ENCODE measurements at places on chromosomes 7 and 10. TPM values are rescaled to one million over a fixed set of nuclear protein-coding genes. Genes with fewer than 3 reads are reported as not detected.

The NANOS1 gene
- total RNA-seq, result 2.2 TPM

The OGDHL gene
- 89.3 TPM for total RNA-seq

The TSPAN15 gene
- total RNA-seq, result 22.3 TPM

The PSMC2 gene
- 79.5 TPM for total RNA-seq

The FGL2 gene
- total RNA-seq, result 3.9 TPM

The GBX1 gene
- not detected for total RNA-seq

The ADGRA1 gene
- 33.0 TPM for total RNA-seq

The CPSF4 gene
- 47.6 TPM for total RNA-seq

The GPR15LG gene
- total RNA-seq, result not detected

The ENKUR gene
- 6.4 TPM for total RNA-seq

The CPN1 gene
- total RNA-seq, result not detected

The MRLN gene
- total RNA-seq, result not detected

The CASP2 gene
- 18.3 TPM for total RNA-seq

The SLC26A5 gene
- 0.42 TPM for total RNA-seq

The NPC1L1 gene
- 1.0 TPM for total RNA-seq

DNA sequence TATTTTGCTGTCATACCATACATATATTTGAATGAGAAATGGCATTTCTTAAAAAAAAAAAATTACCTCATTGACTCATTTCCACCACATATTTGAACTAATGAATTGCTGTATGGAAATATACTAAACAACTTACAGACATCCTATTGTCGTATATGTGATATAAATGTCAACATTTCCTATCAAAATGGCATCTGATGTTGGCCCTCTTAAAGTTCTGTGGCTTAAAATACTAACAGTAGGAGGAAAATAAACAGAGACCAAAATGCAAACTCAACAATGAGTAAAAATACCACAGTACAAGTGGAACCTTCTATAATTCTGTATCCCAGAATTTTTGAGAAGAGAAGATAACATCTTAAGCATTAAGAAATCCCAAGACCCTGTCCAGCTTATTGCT lies 405.6 kb upstream of the GALNT17 start:
- DNase-seq, result no peak

- DNase-seq, result peak; percentile 72
Measured at GRCh38 chr10:124521429-124521871, 59.8 kb downstream of the LHPP start.

GRCh38 chr10:3959370-3960325 lies 174.6 kb upstream of the KLF6 start:
- DNase-seq, result no peak

- DNase-seq, result no peak
Measured at GRCh38 chr7:37218956-37219355, 229.7 kb downstream of the ELMO1 start.

GRCh38 chr10:132162021-132162531 lies 24.7 kb upstream of the DPYSL4 start:
- no peak for DNase-seq

GRCh38 chr10:21078410-21079329 lies 181.6 kb upstream of the NEBL start:
- peak; percentile 63 for DNase-seq

GRCh38 chr7:128036226-128036940 lies 5.1 kb upstream of the LRRC4 start:
- DNase-seq, result no peak

DNA sequence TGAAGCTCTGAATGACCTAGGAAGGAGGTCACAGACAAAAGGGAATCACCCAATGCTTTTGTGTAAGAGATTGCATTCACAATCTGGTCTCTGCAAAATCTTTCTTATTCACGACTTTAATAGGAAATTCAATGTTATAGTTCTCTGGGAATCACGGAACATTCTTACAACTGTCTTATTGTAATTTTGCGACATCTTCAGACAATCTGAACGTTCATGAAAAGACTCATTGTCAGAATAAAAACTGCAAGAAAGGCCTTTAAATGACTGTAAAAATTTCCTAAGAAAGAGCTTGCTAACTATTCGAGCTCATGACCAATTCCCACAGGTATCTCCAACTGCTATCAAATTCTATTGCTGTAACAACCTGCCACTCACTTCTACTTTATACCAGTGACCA lies 130.7 kb downstream of the DGKI start:
- no peak for DNase-seq

DNA sequence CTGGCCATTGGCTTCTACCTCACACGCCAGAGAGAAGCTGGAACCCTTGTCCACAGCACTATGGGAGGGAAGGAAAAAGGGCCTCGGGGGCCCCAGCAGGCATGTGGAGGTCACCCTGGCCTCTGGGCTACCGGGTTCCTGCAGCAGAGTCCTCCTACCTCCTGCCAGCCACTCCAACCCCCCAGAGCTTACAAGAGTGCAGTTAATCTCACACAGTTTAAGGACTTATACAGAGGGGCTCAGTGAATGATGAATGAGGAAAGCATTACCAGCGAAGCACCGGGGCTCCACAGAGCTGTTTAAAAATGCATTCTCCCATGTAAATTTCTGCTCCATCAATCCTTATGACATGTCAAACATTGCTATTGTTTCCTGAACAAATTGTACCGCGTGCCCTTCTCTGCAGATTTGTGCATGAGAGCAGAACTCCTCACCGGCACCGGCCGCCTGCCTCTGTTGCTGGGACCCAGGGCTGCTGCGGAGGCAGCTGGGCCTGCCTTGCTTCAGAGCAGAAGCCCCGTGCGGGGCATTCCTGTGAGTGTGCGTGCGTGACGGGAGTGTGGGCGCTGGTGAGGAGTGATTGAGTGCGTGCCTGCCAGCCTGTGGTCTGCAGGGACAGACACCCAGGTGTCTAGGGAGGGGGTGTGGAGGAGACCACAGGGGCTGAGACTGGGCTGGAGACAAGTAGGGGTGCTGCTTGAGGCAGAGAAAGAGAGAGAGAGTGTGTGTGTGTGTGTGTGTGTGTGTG lies 52.8 kb downstream of the C10orf105 start:
- no peak for DNase-seq

GRCh38 chr10:78747401-78748234 lies 321.1 kb upstream of the ZMIZ1 start:
- DNase-seq, result no peak

DNA sequence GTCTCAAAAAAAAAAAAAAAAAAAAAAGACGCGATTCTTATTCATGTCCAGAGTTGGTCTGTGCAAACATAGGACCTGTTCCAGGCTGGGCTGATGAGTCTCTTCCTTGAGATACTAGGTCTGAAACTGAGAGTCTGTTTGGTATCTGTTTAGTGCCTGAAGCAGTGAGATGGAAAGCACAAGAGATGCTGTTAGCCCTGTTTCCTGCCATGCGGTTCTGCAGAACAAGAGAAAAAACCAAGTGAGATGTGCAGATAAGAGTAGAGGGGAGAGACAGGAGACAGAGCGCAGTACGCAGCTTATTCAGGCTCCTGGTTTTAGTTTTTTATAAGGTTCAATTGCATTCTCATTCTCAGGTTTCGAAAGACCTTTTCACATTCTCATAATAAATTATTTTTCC lies 85.8 kb upstream of the PRKCQ start:
- no peak for DNase-seq

DNA sequence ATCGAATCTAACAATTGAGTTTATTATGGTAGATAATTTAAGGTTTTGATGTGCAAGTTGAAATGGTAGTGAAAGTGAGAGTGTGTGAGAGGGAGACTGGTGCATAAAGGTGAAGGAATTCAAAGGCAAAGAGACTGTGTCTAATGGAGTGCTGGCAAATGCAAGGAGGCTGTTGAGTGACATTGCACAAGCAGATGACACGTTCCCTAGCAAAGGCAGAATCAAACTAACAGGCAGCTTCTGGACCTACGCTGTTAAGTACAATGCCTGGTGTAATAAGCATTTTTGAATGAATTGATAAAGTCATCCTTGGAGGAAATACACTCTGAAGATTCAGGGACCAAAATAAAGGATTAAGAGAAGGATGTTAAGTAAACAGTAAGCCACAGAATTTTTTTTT lies 11.7 kb upstream of the GPR141 start:
- DNase-seq, result no peak

DNA sequence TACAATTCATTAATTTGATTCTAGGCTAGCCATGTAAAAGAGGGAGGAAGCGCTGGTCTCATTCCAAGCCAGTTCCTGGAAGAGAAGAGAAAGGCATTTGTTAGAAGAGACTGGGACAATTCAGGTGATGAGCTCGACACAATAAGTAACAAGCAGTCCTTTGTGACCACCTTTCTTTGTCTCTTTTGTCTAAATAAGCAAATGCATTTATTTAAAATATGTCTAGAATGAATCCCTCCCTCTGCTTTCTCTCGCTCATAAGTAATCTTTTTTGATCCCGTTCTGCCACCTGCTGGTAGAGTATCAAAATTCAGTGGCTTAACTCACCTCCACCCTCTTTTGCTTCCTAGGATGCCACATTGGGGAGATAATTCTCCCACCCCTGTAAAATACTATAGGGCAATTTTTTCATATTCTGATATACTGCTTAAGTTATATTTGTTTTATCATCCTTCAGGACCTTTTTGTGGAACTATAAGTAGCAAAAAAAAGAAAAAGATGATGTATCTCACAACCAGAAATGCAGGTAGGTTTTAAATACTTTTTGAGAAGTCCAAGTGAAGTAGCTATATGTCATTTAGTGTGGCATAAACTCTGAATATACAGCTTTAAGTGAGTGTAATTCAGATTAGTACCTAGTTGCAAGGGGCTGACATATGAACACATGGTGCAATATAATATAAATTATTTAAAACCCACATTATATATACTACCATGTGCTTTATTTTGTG lies 91.5 kb downstream of the GSDME start:
- no peak for DNase-seq

- DNase-seq, result no peak
Measured at GRCh38 chr7:21568762-21569161, 25.9 kb downstream of the DNAH11 start.

DNA sequence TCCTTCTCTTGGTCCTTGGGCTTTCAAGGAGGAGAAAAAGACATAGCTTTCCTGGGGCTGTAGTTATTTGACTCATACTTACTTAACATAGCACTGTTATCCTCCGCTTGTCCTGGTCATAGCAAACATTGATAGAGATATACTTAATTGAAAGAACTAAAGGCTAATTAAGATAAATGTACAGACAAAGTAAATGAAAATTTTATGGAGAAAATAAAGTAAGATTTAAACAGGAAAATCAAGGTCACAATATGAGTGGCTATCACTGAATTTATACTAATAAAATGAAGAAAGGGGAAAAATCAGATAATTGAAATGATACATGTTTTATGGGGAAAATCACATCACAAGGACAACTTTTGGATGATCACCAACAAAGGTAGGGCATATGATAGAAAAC lies 849.7 kb downstream of the GRM8 start:
- DNase-seq, result no peak

GRCh38 chr10:13092291-13093102 lies 7.5 kb upstream of the OPTN start:
- no peak for DNase-seq

- no peak for DNase-seq
Measured at GRCh38 chr10:12025591-12025990, 17.0 kb downstream of the UPF2 start.

DNA sequence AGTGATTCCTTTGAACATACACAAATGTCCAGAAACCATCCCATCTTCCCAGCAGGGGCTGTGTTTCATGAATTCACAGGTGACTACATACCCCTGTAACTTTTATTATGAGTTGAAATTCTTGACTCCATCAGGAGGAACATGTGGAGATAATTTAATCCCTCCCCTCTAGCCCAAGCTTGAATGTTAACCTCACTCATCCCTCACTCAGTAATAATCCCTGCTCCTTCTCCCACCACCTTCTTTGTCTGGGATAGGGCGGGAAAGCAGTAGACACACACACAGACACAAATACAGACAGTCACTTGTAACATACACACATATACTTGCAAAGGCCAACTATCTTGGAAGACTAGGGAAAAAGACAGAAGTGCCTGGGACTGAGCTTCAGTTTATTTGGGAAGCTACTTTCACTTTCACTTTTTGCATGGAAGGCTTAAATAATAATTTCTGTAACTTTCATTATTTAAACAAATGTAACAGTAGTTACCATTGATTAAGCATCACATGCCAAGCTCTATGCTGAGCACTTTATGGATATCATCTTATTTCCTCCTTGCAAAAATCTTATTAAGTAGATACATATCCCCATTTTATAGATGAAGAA lies 7.3 kb downstream of the AASS start:
- DNase-seq, result no peak

DNA sequence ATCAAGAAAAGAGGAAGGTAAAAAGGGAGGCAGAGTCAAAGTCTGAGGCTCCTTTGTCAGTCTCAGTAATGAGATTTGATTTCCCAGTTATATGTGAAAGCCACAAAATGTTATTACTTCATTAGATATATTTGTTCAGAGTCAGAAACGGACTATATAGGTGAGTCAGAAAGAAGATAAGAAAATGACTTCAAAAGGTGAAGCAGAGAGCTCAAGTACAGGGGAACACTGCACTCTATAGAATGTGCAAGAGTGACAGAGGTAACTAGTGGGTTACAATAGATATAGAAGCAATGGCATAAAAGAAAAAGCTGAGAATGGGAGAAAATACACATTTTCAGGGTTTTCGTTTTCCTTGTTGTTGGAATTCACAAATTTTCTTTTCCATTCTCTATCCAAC lies 43.3 kb downstream of the DGKB start:
- DNase-seq, result no peak

- DNase-seq, result no peak
Measured at GRCh38 chr7:122310119-122311021, 5.8 kb upstream of the FEZF1 start.

DNA sequence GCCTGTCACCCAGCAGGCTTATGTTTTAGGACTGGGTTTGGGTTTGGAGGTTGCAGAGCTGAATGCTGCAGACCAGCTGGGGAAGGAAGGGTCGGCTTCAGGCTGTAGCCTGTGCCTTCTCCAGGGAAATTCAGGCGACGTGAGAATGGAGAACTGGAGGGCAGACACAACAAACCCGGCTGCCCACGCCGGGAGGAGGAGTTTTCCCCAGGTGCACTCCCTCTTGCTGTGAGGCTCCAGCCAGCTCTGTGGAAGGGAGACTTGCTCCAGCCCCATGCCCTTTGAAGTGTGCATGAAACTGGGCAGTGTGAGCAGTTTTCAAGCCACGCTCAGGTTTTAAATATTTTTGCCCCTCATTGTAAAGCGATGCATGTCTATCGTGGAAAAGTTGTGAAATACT lies 279.1 kb downstream of the CCSER2 start:
- no peak for DNase-seq

GRCh38 chr7:111104710-111105109 lies 13.8 kb downstream of the LRRN3 start:
- DNase-seq, result no peak

- no peak for DNase-seq
Measured at GRCh38 chr10:116760919-116761318, 18.6 kb upstream of the HSPA12A start.

GRCh38 chr7:111842491-111842890 lies 280.2 kb upstream of the IMMP2L start:
- no peak for DNase-seq

Data from dorsolateral prefrontal cortex (tissue), 122 donors.